ENCODE measurements at places on chromosomes 3 and 15. TPM values are rescaled to one million over a fixed set of nuclear protein-coding genes. Genes with fewer than 3 reads are reported as not detected.

Gene DAZL
- total RNA-seq = not detected

GRCh38 chr3:115986555-115987207 lies 363.4 kb downstream of the GAP43 start:
- no peak for DNase-seq

GRCh38 chr3:3468596-3468995 lies 289.1 kb upstream of the CRBN start:
- DNase-seq = no peak

Gene LTF
- 2.7 TPM for total RNA-seq

Gene NGLY1
- total RNA-seq = 27.7 TPM

- DNase-seq = peak; percentile 34
Observed at GRCh38 chr3:184761075-184761841, 49.4 kb upstream of the MAGEF1 start.

DNA sequence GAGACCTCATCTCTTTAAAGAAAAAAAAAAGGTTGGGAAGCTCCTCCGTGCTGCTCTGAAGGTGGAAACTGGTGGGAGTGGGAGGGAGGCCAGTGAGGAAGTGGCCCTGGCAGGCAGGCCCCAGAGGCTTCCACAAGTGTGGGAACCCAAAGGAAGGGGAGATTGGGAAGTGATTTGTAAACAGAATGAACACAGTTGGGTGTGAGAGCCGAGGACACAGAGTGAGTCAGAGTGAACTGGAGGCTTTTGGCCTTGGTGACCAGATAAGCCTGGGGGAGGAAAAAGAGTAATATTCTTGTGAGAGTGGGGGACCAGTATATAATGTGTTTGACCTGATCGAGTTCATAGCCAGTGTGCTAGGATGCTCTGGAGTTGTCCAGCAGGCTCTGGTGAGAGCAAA lies 23.0 kb downstream of the MKRN2 start:
- DNase-seq = no peak

GRCh38 chr3:61725851-61726333 lies 164.5 kb downstream of the PTPRG start:
- DNase-seq = no peak

DNA sequence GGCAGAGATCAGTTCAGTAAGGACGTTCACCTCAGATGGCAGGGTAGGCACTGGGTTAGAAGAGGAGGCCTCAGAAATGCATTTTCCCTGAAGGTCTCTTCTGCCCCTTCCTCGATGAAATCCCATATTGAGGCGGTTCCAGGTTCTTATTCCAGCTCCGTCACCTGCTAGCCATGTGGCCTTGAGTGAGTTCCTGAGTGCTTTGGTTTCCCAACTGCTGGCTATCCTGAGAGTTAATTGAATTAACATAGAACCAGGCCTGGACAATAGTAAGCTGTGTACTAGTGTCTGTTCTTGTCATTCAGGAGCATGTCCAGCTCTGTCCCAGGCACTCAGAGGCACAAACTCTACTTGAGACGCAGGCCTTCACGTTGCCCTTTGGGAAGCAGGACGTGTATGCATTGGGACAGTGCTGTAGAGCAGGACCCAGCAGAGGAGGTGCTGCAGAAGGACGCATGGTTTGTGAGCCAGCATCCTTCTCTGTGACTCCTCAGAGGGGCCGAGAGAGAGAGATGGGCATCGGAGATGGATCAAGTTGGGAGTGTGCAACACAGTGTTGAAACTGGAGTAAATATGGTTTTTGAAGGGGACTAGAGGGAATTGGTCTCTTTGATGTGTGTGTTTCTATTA lies 114.2 kb downstream of the ASB7 start:
- no peak for DNase-seq

DNA sequence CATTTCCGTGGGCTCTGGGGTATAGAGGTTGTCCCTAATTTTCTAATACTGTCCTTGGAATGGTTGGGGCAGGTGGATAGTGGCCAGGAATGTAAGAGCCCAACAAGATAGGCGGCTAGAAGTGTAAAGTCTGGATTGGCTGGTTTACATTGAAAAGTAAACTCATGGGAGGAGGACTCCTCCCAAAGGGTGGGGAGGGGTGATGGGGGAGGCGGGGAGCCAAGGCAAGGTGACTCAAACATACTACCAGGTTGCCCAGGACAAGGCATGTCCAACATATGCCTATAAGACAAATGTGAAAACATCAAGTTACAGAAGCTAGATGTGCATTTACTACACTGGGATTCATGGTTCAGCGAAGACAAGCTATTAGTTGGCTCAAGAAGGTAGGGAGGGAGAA lies 14.3 kb upstream of the SAMMSON start:
- no peak for DNase-seq

DNA sequence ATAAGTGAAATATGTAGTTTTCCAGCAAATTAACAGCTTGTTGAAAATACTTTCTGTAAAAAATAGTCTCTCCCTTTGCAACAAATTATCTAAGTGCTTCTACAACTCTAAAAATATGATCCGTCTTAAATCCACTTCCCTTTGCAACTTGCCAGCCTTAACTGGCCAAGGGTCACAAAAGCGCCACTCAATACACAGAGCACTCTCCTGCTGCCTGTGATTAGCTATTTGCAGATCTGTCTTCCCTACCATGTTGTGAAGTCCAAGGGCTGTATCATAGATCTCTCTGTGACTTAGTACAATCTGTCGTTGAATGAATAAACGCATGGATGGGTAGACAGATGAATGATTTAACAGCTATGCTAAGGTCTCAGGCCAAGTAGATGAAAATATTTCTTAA lies 76.2 kb downstream of the ITGB5 start:
- DNase-seq = no peak

Gene ZIC1
- not detected for total RNA-seq

- DNase-seq = no peak
Observed at GRCh38 chr3:5917932-5918331, 730.4 kb downstream of the EDEM1 start.

GRCh38 chr3:3194861-3195260 lies 15.4 kb upstream of the CRBN start:
- DNase-seq = no peak

Gene FOXB1
- total RNA-seq = not detected

DNA sequence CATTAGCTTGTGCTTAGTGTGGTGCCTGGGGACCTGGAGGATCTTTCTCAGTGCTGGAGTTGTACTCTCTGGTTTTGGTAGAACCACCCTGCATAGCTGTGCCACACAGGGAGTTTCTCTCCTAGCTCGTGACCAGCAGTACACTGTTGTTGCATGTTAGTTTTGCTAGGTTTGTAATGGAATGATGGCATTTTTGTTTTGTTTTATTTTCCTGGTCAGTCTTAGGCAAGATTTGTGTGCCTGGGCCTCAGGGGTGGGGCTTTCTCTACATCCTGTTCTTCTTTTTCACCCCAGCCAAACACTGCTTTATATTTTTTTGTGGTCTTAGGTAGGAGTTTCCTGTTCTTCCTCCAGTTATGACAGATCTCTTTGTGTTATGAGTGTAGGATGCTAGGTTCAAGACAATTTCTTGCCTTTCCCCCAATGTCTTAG lies 534.5 kb upstream of the KCNMB2 start:
- DNase-seq = no peak

GRCh38 chr15:42800731-42801474 lies 64.0 kb upstream of the CDAN1 start:
- DNase-seq = no peak

Gene ATP13A5
- total RNA-seq = not detected
